ENCODE measurements at places on chromosomes 2 and 18.

DNA sequence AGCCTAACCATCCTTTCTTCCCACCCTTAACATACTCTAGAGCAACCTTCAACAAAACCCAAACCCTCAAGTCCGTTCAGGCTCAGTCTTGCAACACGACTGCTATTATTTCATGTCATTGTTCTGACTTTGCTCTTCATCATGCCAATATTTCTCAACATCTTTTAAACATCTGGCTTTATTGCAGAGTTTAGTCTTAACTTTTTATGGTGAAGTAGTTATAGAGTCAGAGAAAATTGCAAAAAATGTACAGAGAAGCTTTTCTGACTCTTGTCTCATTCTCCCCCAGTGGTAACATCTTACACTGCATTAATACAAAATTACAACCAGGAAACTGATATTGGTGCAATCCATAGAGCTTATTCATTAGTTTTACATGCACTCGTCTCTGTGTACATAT is 3.9 kb downstream of the MARCO start:
- no peaks in the 10 kb centered on the region for H3K36me3 ChIP-seq
- H3K27me3 ChIP-seq: no peaks in the 10 kb centered on the region
- H3K4me1 ChIP-seq: peaks cover 4% of the 10 kb centered on the region
- no peak overlapping the region for H3K27ac ChIP-seq
- H3K4me3 ChIP-seq: no peak overlapping the region

- H3K27ac ChIP-seq: no peak overlapping the region
- H3K36me3 ChIP-seq: no peaks in the 10 kb centered on the region
- DNase-seq: no peak
- H3K27me3 ChIP-seq: no peaks in the 10 kb centered on the region
These were observed 42.5 kb downstream of the STAT4 start for GRCh38 chr2:191108331-191108730.

- no peak overlapping the region for H3K4me3 ChIP-seq
- DNase-seq: no peak
- no peak overlapping the region for H3K27ac ChIP-seq
- no peaks in the 10 kb centered on the region for H3K27me3 ChIP-seq
- peaks cover 2% of the 10 kb centered on the region for H3K4me1 ChIP-seq
These were observed 3.4 kb upstream of the NARS1 start for GRCh38 chr18:57624988-57625387.

GRCh38 chr2:72990695-72991438 is 73.5 kb downstream of the EMX1 start:
- no peak for DNase-seq
- no peak overlapping the region for H3K4me3 ChIP-seq
- peaks cover 8% of the 10 kb centered on the region for H3K4me1 ChIP-seq
- peaks cover 3% of the 10 kb centered on the region for H3K36me3 ChIP-seq
